ENCODE measurements at places on chromosomes 12 and 14.

DNA sequence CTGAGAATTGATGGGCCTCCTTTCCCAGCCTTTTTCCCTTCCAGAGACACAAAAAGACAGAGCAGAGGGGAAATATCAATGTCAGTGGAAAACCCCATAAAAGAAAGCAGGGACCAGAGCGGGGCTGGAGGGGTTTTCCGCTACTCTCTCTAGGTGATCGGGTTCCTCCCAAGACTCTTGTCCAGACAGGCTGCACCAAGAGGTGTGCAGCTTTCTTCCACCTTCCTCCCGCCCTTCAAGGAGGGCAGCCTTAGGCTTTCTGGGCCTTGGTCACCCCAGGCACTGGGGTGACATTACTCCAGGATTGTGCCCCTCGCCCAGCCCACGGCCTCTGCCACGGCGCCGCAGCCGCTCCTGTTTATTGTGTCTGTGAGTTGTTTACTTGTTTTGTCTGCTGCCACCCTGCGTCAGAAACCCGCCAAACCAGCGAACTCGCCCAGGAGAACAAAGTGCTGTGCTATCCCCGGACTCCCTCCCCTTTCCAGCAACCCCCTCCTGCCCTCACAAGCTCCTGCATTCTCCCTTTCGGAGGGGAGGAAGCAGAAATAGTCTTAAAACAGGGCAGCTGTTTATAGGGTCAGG is 6.7 kb upstream of the HOXC6 start:
- no peak for DNase-seq

GRCh38 chr12:105562199-105562971 is 231.9 kb downstream of the C12orf75 start:
- DNase-seq: no peak

DNA sequence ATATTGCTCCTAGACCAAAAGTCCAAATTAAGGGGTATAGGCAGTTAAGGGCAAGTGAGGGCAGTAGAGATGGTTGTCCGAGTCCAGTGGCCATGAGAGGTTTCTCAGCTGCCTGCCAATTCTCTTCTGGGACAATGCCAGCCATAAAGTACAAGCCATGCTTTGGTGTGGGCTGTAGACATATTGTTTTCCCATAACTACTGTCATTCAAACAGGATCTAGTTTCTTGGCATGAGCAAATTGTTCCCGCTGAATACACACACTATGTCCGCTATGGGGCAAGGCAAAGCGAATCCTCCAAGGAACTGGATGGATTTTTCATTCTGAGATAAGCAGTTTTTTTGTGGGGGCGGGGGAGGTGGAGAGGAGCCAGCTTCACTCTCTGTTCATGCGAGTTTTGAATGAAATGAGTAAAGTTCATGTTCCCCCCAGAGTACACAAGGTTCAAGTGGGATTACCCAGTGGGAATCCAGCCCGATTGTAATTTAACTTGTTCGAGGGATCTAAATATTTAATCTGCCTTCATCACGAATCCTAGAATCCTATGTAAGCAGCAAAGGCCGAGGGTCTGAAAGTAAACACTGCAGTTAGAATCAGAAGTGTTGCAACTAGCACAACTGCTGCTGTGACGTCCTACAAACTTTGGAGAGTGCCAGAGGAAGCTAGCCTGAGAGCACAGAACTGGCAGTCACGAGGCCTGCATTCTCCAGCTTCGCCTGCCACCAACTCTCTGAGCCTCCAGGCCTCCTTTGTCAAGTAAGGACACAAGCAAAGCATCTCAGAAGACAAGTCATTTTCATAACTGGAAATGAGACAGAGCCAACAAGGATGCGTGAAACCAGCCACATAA is 137.0 kb downstream of the CRADD start:
- no peak for DNase-seq

DNA sequence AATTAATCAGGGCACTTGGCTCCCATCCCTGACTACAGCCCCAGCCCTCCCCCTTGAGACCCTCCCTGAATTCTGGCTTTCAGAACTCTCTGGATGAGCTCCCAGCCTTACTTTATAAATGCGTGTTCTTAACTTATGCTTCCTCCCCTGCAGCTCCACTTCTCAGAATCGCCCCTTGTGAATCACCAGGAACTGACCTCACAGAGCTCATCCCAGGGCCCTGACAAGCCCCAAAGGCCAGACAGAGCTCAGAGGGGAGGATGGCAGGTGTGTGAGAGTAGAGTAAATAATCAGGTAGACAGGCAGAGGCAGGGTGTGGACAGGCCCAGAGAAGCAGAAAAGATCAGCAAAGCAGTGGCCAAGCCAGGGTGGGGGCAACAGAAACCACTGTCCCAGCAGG is 68.2 kb upstream of the FOXN3 start:
- no peak for DNase-seq

- peak; percentile 20 for DNase-seq
Observed at GRCh38 chr12:13981990-13982389, 588 bp upstream of the GRIN2B start.

GRCh38 chr14:93870377-93870776 is 56.8 kb upstream of the FAM181A start:
- DNase-seq: no peak

- DNase-seq: no peak
Observed at GRCh38 chr12:119796292-119796691, 80.8 kb downstream of the CIT start.

DNA sequence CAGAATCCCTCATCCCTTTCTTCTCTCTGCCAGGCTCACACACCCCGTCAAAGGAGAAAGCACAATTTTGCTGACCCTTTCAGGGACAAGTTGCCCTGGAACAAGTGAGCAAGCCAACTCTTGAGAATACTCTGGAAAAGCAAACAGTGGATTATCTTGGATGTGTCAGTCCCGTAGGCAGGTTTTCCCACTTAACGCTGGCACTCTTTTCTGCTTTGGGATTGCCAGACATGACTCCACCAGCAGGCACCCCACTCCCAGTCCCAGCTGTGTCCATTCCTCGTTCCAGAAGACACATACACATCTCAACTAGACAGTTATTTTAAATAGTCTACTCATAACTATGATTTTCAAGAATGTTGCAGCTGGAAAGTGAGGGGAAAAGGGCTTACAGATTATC is 145.5 kb upstream of the CDKN3 start:
- DNase-seq: no peak

GRCh38 chr12:10700581-10700980 is 22.5 kb downstream of the YBX3 start:
- DNase-seq: no peak

DNA sequence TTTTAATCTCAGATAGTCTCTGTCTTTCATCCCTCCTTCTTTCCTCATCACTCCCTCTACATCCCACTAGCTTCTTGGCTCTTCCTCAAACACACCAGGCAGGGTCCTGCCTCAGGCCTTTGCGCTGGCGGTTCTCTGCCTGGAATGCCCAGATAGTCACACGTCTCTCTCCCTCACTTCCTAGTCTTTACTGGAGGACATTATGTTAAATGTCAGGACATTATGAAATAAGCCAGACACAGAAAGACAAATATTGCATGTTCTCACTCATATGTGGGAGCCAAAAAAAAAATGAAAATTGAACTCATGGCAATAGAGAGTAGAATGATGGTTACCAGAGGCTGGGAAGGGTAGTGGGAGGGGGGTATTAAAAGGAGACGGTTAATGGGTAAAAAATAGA is 442.0 kb downstream of the MED13L start:
- DNase-seq: no peak

DNA sequence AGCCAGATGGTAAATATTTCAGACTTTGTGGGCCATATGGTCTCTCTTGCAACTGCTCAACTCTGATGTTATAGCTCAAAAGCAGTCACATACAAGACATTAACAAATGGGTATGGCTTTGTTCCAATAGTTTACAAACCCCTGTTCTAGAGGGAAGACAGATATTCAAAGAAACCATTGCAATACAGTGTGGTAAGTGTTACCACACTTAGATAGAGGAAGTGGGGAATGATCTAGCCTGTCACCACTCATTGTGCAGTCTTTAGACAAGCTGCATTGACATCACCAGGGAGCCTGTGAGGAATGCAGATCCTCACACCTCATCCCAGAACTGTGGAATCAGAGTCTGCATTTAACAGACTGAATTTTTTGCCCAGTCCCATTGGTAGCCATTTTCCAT is 80.0 kb upstream of the RGS6 start:
- DNase-seq: no peak

Data from stimulated activated CD4-positive, alpha-beta T cell treated with anti-CD3 and anti-CD28 coated beads, Interleukin-2, amount 100 ng/mL, for 24 hours (primary cell).